Cardiac septum (tissue), 1 donor: ENCODE measurements at places on chromosomes 4 and X. TPM values are rescaled to one million over a fixed set of nuclear protein-coding genes. Genes with fewer than 3 reads are reported as not detected.

PCSK1N gene
- total RNA-seq, result 4.1 TPM

AKAP14 gene
- not detected for total RNA-seq

UGT8 gene
- total RNA-seq, result 0.32 TPM

CHRDL1 gene
- total RNA-seq, result 3.7 TPM

ACOX3 gene
- 29.3 TPM for total RNA-seq

SSX3 gene
- total RNA-seq, result not detected

- DNase-seq, result no peak
These were observed 909.6 kb upstream of the NDST4 start for GRCh38 chr4:116023049-116023448.

DNA sequence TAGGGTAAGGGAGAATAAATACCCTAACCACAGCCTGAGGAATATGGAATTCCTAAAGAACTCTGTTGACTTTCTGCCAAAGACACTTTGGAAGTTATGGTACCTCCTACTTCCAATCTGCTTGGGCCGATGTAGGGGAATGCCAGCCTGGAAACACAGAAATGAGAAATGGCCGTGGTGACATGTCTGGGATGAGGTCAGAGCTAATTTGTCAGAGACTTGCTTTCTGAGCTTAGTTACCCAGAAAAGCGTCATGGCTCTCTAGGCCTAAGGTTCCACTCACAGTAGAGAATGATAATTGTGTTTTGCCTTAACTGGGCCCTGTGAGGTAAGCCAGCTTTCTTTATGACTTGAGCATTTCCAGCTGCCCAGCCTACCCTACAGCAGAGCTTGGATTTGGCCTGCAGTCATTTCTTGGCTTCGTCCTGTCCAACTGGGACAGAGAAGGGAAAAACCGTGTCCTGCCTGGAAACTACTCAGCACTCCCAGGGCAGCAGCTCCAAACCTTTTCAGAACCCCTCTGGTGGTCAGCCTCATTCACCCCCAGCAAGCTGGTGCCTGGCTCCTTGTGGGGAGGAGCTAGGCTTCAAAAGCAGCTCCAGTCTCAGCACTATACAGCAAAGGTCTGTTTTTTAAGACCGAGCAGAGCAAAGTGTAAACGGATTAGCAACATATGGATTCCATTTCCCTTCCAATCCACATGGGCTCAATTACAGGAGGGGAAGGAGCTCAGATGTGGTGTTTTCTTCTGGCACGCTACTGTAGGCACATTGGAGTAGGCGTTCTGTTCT lies 92.3 kb downstream of the RLIM start:
- no peak for DNase-seq

GRCh38 chrX:109952985-109953905 lies 49.7 kb upstream of the TMEM164 start:
- no peak for DNase-seq

- DNase-seq, result no peak
These were observed 3.0 kb upstream of the PHOX2B start for GRCh38 chr4:41751449-41752061.

- peak; percentile 24 for DNase-seq
These were observed 799 bp downstream of the XPNPEP2 start for GRCh38 chrX:129739578-129739977.

DNA sequence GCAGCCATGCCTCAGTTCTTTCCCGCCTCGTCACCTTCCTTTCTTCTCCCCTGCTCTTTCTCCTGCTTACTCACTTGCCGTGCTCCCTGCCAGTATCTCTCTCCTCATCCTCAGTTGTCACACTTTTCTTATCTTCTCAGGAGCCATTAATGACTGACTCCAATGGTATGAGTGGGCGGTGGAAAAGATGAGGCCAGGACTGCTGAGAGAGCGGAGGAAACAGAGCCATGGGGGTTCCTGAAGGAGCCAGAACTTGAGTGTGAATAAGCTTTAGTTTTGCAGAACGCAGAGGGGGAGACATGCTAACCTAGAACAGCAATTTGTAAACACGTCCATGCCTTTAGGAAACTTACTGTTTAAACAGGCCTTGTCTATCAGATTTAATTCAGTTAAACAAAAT lies 126.5 kb downstream of the CHIC2 start:
- no peak for DNase-seq

GRCh38 chrX:9182041-9182440 lies 148.1 kb upstream of the FAM9B start:
- DNase-seq, result no peak

DNA sequence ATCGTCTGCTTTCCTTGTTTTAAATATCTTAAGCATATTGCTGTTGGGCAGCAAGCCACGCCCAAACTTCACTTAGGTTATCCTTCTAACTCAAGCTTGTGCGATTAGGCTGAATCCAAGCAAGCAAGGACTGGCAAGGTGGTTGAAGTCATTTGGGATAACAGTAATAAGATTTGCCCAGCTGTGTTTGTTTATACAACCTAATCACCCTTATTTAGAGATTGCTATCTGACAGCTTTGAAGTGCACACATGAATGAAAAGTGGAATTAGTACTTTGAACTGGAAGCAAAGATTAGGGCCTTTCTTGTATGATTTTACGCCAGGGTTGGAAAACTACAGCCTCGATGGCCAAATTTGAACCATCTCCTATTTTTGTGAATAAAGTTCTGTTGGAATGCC lies 182.1 kb downstream of the ASB9 start:
- DNase-seq, result no peak

DNA sequence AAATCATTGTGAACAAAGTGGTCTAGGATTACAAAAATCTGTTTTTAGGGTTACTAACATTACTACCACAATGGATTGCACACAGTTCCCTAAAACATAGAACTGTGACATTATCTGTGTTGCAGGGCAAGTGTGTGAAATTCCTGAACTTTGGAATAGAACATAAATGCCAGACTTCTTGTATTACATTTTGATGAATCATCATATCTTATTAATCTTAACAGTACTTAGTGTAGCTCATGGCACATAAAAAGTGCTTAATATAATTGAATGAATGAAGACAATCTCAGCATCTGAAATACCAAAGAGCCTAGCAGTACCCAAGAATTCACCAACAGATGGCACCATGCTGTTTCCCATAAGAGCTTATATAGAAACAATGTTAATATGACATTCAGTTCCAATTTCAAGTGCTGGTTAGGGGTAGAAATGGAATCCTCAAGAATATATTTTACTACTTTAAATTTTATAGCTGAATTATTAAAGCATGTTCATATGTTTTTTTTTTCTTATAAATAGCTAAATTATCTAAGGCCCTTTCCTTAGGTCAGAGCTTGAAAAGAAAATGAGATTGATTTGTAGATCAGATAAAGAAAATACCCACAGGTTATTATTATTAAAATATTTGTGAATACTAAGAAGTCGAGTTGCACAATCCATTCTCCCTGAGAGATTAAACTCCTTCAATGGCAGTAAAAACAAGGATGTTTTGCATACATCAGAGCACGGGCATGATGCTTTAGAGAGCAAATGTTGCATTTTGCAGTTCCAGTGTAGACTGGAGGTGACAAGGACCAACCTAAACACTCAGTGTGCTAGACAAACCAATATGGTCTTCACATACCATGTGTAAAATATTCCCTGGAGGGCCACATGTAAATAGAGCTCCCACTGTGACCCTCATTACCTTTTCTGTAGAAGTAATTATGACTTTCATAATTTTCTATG lies 25.7 kb upstream of the SHISA3 start:
- DNase-seq, result no peak

GRCh38 chrX:72169008-72169728 lies 12.4 kb upstream of the PIN4 start:
- no peak for DNase-seq

GRCh38 chrX:135295944-135296305 lies 13.4 kb upstream of the ETDC start:
- no peak for DNase-seq

DNA sequence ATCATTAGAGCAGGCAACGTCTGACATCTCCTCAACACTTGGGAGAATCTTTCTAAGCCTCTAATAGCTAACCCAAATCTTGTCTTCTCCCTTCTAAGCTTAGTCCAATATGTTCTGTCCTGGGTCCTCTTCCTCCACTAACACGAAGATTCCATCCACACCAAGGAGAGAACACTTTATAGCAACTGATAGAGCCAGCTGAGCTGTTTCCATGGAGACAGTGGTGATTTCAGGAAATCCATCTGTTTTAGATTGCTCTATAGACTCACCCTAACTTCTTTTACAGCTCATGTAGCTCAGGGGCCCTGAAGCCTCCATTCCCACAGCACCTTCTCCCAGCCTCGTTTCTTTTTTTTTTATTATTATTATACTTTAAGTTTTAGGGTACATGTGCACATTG lies 37.4 kb downstream of the SCD5 start:
- DNase-seq, result no peak

- no peak for DNase-seq
These were observed 123.6 kb downstream of the STAG2 start for GRCh38 chrX:124085063-124085462.

GRCh38 chr4:188289531-188290125 lies 150.4 kb downstream of the TRIML1 start:
- no peak for DNase-seq

DNA sequence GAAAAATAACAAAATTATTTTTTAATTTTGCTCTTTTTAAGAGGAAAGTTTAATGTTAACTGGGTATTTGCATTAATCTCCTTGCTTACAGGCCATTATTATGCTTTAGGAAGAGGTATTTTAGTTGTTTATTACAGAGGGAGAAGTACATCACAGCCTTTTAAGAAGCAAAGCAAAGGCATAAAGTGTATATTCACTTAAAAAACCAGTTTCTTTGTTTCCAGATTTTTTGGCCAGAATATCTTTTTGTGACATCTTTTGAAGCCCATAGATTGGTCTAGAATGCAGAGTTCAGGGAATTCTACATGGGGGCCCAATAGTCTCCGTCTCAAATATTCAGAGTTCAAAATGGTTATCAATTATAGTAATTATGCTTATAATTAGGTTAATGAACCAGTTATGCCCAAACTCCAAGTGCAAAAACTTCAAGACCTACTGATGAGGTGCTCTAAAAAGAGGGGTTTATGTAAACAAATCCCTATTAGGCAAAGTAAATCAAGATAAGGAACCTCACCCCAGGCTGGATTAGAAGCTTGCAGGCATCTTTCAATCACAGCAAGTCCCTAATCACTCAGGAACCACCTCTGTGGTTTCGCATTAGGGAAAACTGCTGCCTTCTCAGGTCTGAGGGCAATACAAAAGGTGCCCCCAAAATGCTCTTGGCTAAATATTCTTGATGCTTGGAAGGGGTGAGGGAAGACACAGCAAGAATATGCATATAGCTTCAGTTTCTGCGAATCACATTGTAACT lies 1.4 kb downstream of the CXXC4 start:
- no peak for DNase-seq

DNA sequence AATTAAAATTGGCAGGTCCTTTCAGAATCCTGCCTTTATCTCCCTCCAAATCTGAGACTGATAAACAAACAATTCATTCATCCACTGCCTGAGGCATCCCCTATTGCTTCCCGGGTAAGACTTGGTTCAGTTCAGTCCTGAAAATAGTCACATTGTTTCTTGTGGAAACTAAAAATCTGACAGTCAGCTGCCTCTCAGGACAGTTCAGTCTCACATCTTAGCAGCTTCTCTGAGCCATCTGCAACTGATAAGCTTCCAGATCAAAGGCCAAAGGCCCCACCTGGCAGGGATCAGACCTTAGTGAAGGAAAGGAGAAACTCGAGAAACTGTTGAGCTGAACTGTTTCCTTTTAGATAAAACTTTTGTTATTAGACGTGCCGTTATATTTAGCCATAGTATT lies 264.5 kb downstream of the IL15 start:
- DNase-seq, result no peak
